Inflammatory macrophage treated with lipopolysaccharide for 1 hour (primary cell): ENCODE measurements at places on chromosomes 11 and 22.

DNA sequence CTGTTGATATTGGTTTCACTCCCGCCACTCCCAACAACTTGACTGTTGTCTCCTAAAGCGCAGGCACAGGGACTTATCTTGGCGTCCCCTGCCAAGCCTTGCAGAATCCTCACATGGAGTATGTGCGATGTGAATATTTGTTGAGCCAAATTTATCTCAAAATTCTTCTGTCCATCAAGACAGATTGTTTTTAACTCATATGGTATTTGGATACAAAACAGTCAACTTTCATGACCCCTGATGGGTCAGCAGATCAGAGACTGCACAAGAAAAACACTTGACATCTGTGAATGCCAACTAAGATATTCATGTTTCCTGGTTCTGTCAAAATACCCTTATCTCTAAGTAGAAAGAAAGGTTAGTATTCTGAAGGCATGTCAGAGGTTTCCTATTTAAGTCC lies 221.7 kb upstream of the BLID start:
- DNase-seq, result no peak

DNA sequence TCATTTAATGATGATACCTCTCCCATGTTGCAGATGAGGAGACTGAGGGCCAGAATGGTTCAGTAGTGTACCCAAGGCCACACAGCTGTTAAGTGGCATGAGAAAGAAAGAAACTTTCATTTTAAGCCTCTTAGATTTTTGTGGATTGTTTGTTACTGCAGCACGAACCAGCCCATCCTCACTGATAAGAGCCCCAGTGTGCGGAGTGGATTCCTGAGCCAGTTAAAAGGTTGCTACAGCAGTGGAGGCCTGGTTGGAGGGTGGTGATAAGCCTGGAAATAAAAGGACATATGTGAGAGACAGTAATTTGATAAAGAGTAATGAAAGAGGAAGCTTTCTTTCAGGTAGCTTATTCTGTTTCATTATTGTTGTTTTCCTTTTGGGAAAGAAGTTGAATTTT lies 89.0 kb downstream of the ATXN10 start:
- DNase-seq, result no peak

GRCh38 chr11:13449522-13449921 lies 13.5 kb downstream of the BTBD10 start:
- no peak for DNase-seq

DNA sequence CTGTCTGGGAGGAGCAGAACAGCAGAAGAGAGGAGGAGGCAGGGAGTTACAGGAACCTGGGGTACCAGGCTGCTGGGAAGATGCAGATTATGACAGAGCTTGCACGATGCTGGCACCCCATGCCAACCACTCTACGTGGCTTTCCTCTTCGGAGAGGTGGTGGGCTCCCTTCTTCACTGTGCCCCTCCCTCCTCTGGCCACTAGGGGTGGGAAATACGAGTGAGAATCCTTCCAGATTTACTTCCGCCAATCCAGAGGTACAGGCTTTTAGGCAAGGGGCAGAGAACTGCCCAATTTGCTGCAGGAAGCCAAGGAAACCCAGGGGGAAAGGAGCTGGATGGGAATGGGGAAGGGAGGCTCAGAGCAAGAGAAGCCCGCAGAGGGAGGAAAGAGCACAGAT lies 12.3 kb downstream of the HYOU1 start:
- DNase-seq, result no peak

DNA sequence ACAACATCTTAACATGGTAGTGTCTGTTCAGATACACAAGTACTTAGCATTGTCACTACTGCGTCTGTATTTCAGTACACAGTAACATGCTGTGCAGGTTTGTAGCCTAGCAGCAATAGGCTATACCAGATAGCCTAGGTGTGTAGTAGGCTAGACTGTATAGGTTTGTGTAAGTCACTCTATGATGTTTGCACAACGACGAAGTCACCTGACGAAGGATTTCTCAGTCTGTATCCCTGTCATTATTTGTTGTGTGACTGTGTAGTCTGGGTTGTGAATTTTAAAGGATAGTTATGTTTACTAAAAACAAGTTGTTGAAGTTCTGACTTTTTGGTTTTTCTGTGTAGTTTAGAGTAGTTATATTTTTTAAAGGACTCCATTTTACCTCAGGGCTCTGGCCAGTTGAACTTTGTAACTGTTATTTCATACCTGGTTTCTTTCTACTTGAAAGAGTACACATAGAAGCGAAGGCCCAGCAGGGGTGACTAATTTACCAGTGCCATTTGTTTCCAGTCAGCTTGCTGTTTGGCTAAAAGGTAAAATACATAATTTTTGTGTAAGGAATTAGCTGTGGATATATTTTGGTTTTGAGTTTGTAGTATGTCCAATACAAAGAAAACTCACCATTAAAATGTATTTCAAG lies 72.3 kb downstream of the PPP6R3 start:
- DNase-seq, result no peak

- DNase-seq, result no peak
Observed at GRCh38 chr11:75441804-75442132, 8.8 kb upstream of the KLHL35 start.

GRCh38 chr11:14583252-14584034 lies 60.2 kb upstream of the PDE3B start:
- DNase-seq, result no peak

DNA sequence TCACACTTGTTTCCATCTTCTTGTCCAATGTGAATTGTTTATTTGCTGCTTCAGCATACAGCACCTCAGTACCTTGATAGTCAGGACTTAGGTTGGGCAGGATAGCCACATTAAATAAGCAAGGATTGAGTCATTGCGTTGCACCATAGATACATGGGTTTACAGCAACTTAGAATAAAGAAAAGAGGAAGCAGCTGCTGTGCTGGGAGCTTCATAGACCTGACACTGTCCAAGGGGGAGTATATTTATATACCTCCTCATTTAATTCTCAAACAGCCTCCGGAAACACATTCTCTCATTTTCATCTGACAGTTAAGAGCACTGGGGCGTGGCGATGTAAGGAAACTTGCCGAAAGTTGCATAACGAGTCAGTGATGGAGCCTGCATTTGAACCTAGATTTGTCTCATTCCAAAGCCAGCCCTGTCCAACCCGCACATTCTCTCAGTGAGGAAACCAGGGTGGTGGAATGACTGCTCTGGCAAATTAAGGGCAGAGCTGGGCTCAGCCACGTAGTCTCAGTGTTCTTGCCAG lies 42.2 kb downstream of the UBASH3B start:
- DNase-seq, result peak; percentile 87

DNA sequence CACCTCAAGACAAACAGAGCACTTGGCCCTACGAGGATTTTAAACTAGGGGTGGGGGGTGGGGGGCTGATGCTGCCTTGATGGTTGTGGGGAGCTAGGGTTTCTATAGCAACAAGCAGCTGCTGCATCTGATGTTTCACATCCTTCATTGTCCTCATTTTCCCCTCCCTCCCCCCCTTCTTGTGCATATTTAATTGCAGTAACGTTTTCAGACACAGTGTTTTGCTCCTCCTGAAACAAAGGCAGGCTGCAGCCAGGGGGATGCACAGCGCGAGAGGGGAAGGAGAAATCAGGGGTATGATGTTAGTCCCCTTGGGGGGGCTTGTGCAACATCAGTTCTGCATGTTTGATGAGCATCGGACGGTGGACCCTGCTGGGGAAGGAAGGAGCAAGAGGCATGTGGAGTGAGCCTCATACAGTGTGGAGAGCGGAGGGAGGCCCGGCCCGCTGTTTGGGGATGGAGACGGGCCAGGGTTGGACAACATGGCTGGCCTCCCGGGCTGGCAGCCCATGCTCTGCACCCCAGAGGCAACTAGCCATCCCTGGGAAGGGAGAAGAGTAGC lies 208.3 kb downstream of the CEP164 start:
- no peak for DNase-seq

DNA sequence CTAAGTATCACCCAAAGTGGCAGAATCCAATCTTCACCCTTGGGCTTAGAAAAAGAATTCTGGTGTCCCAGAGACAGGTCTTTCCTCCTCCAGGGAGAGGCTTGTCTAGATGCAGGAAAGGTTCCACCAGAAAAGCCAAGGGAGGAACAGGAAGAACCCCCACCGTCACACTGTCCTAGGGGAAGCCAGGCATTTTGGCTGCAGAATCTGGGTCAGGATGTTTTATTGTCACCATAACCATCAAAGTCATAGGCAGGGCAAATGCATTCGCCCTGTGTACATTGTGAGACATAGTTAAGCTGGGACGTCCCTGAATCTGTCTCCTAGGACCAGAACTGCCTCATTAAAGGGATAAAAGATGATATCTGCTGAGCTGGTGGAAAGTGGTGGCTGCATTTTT lies 590.5 kb downstream of the OPCML start:
- no peak for DNase-seq

DNA sequence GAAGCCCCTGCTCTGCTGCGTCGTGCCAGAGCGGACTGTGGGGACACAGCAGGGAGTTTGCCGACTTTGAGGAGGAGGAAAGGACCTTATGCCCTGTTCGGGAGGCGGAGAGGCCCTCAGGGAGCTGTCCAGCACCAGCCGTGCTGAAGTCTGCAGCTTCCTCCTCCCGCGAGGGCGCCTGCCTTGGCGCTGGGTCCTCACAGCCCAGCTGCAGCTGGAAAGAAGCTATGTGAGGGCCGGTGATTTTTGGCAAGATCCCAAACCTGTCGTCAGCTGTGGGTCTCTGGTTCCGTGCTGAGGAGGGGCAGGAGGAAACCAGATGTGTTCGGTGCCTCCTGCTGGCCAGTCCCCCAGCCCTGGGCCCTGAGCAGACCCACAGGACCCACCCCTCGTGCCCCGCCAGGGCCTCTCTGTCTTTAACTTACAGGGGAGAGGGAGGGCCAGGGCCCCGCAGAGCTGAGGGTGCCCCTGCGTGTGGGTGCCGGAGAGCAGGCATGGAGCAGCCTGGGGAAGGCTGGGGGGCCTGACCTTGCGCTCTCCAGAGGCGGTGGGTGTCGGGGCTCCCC lies 12.0 kb downstream of the BRSK2 start:
- peak; percentile 50 for DNase-seq

DNA sequence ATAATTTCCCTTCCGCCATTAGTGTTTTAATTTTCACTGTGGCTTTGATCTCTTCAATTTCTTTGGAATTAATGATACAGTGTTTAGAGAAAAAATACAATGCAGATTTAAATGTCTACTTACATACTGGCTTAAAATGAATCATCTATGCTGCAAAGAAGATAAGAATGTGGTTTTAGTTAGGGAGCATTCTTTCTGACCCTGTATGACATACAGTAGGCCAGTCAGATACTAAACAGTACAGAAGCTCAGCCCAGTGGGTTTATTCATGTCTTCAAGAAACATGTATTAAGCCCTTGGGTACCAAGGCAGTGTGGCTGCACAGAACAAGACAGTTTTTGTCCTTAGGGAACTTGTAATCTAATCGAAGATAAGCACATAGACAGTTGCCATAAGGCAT lies 268.8 kb downstream of the DDX10 start:
- no peak for DNase-seq

GRCh38 chr11:38718049-38718448 lies 2120.0 kb upstream of the RAG2 start:
- DNase-seq, result no peak

GRCh38 chr11:134663506-134664313 lies 251.7 kb upstream of the B3GAT1 start:
- DNase-seq, result no peak

DNA sequence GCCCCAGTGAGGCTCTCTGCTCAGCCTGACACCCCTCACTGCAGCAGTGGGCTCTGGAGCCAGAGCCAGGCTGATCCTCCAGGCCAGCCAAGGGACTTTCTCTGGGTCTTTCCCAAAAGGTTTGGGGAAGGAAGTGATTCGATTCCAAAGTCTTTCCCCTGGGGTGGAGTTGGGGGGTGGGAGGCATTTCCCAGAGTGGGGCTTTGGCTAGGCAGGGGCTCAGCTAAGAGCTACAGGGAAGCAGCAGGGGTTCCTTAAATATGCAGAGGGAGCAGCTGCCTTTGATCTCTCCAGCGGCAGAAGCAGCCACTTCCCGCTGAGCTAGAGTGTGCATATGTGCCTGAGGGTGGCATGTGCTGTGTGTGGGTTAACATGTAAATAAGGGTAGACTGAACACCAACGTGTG lies 192.9 kb downstream of the INSC start:
- no peak for DNase-seq

- no peak for DNase-seq
Observed at GRCh38 chr11:76153571-76153923, 52.8 kb downstream of the WNT11 start.

GRCh38 chr11:110828086-110828485 lies 115.8 kb upstream of the ARHGAP20 start:
- no peak for DNase-seq

- DNase-seq, result peak; percentile 63
Observed at GRCh38 chr11:2194877-2195755, 23.5 kb upstream of the TH start.

- no peak for DNase-seq
Observed at GRCh38 chr11:14881576-14882193, 10.3 kb downstream of the CYP2R1 start.

DNA sequence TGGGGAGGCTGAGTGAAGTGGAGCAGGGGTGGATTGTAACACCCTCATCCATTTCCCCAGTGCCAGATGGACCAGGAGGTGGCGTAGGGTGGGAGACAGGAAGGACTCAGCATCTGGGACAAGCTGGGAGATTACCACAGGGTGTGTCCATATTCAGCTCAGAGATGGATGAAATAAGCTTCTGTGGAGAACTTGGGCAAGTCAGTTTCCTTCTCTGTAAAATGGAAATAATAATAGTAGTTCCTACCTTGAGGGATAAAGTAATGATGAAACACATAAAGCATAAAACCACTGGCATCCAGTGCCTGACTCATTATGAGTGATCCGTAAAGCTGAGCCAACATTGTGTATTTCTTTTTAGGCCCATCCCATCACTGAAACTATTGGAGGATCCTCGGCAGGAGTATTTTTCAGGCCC lies 607 bp upstream of the ROBO4 start:
- no peak for DNase-seq

DNA sequence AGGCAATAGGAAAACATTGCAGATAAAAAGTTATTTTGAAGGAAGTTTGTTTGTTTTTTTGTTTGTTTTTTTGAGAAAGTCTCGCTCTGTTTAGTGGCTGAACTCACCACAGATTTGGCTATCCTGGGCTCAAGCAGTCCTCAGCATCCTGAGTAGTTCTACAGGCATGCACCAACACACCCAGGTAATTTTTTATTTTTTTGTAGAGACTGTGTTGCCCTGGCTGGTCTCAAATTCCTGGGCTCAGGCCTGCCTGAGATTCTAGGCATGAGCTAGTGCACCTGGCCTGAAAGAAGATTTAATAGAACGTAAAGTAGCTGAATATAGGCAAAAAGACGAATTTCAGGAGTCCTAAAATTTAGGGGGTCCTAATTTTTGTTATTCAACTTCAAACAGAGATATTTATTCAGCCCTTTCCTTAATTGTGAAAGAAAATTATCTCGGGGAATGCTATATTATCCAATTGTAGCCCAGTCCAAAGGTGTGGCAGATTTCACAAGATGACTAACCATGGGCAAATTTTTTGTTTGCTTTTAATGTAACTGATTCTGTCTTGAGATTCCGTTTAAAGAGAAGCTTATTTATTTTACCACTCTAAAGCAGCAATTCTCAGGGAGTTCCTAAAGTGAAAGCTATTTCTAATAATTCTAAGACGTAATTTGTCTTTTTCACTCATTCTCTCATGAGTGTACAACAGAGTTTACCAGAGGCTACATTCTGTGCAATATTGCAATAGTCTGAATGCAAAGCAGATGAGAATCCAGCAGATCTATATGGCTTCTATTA lies 940 bp downstream of the IL18 start:
- no peak for DNase-seq
